NCI-H526 treated with DMSO at 0.1 percent for 48 hours (cell line): ENCODE measurements at places on chromosomes 6 and 20.
A peak's percentile ranks its signal among the peaks of the same experiment; 100 is the strongest.

DNA sequence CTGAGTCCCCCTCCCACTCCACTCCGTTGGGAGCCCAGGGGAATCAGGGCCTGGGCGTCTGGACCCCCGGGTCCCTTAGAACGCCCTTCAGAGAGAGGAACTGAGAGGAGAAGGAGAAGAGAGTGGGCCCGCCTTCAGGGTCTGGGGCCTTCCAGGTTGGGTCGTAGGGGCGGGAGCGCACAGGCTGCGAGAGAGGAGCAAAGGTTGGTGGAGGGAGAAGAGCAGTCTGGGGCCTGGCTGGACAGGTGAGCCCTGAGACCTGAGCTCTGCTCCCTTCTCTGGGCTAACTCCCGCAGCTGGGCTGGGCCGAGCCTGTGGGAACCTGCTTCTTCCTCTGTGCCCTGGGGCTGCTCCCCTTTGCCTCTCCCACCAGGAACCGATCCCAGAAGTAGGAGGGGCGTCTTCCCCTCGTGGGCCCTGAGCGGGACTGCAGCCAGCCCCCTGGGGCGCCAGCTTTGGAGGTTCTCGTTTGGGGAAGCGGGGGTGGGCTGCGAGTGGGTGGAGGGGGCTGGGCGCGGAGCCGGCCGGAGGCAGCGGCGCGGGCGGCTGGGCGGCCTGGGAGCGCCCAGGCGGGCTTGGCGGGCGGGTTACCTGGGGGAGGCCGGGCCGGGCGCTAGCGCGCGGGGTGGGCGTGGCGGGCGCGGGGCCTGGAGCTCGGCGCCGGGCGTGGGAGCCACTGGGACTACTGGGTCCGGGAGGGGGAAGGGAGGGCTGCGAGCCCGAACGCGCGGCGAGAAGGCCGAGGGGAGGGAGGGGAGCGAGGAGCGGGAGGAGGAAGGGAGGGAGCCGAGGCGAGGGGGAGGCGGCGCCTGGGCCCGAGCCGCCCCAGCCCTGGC is at the start of gene DDR1:
TSS of gene DDR1 (plus strand) at position 835 of the 836 bp plus-strand sequence. CDS start 4,211 bp downstream, outside the sequence.
- peak; percentile 34 for DNase-seq

DNA sequence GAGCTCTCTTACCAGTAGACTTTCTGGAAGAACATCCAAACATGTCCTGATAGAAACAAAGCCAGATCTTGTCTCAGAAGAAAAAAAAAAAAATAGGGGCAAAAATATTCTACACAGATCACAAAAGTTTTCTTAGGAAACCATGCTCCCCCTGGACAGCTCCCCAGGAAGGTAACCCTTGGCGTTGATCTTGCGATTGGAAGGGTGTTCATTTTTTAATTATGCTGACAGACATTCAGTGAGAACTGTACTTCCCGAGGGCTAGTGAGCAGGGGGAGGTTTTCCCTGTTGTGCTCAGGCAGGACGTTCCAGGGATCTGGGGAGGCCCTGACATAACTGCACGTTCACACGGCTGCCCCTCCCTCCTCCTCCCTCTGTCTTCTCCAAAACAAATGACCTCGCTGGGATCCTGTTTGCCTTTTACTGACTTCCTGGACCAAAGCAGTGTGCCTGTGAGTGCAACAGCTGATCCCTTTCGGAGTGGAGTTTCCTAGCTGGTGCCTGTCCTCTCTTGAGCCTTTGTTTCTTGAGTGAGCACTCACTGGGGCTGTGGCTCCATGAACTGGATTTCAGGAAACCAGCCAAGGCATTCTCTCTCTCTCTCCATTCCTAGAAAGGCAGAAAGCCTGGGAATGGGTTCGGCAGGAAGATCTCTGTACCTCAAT is 46.7 kb downstream of the MARCKS start:
- no peak for DNase-seq

DNA sequence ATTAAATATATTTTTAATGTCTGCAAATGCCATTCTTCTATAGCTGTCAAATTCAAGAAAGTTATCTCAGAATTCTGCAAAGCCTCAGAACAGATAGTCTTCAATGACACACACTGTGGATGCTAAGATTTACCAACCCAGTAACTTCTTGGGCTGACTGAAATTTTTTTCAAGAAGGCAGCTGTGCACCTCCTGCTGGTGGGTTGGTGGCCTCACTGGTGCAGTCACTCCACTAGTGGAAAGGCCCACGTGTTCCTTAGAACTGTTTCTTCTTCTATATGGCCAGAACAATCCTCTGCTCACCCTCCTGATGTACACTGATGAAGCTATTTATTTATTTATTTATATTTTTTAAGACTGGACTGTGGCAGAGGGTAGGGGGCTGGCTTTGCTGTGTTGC is 28.1 kb upstream of the MTCL3 start:
- DNase-seq, result no peak

DNA sequence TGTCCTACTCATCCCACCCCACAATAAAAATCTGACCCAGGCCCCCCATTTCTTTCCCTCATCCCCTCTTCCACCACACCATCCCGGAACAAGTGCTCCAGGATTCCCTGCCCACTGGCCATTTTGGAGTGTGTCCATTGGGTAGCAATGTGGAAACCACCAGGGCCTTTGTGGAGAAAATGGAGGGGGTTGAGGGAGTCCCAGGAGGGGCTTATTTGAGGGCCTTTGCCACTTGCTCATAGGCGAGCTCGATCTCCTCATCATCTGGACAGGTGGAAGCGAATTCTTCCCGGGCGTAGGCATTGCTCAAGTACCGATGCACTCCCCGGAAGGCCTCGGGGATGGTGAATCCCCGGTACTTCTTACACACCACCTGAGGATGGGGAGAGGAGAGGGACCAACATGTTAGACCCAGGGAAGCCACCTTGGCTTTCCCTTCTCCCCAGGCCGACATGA is 1.6 kb upstream of the DDAH2 start:
- no peak for DNase-seq

- DNase-seq, result no peak
Observed at GRCh38 chr6:55474382-55474781, 104.6 kb downstream of the HMGCLL1 start.

- no peak for DNase-seq
Observed at GRCh38 chr20:63072991-63073737, 66.4 kb upstream of the BHLHE23 start.

GRCh38 chr6:91221072-91221720 is 634.3 kb upstream of the MAP3K7 start:
- no peak for DNase-seq

DNA sequence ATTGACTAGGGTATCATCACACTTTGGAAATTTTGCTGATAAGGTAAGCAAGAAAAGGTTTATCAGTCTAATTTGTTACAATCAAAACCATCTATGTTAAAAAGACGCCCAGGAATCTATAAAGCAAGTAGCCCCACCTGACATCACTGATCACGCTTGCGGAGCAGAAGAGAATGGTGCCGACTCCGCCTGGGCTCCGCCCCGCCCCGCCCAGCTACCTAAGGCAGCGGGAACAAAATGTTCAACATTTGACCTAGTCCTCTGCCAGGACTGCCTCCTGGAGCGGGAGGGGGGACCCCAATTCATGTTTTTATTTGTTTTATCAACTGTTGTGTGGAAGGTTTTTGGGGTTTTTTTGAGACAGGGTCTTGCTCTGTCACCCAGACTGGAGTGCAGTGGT is 520.5 kb downstream of the PREX1 start:
- DNase-seq, result no peak

DNA sequence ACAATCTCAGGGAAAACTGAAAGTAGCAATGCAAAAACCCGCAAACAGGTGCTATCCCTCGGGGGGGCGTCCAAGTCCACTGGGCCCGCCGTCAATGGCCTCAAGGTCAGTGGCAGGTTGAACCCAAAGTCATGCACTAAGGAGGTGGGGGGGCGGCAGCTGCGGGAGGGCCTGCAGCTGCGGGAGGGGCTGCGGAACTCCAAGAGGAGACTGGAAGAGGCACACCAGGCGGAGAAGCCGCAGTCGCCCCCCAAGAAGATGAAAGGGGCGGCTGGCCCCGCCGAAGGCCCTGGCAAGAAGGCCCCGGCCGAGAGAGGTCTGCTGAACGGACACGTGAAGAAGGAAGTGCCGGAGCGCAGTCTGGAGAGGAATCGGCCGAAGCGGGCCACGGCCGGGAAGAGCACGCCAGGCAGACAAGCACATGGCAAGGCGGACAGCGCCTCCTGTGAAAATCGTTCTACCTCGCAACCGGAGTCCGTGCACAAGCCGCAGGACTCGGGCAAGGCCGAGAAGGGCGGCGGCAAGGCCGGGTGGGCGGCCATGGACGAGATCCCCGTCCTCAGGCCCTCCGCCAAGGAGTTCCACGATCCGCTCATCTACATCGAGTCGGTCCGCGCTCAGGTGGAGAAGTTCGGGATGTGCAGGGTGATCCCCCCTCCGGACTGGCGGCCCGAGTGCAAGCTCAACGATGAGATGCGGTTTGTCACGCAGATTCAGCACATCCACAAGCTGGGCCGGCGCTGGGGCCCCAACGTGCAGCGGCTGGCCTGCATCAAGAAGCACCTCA is 166.3 kb downstream of the DTNBP1 start:
- no peak for DNase-seq

DNA sequence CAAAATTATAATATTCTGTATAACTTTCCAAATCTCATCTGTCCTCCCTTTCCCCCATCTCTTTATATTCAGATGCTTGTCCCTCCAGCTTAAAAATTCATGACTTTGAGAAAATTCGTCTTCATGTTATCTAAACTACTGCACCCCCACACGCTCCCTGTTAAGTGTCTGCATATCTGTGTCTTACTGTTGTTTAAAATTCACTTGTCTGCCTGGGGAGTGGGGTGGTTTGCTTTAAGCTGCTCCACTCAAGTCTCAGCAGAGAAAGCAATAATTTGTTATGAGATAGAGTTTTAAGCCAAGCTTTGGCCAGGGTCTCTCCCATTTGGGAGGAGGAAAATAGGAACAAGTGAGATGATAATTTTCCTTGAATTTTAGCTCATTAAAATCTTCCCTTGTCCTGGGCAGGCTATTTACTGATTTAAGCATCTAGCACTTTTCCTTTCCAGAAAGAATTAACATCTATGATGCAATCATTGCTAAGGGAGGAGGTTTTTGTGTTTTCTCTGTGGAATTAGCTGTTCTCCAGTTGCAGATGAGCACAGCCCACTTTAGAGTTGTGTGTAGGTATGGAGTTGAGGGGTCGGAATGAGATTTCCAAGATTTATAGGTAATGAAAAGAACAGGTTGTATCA is 36.8 kb downstream of the MTHFD1L start:
- DNase-seq, result no peak

DNA sequence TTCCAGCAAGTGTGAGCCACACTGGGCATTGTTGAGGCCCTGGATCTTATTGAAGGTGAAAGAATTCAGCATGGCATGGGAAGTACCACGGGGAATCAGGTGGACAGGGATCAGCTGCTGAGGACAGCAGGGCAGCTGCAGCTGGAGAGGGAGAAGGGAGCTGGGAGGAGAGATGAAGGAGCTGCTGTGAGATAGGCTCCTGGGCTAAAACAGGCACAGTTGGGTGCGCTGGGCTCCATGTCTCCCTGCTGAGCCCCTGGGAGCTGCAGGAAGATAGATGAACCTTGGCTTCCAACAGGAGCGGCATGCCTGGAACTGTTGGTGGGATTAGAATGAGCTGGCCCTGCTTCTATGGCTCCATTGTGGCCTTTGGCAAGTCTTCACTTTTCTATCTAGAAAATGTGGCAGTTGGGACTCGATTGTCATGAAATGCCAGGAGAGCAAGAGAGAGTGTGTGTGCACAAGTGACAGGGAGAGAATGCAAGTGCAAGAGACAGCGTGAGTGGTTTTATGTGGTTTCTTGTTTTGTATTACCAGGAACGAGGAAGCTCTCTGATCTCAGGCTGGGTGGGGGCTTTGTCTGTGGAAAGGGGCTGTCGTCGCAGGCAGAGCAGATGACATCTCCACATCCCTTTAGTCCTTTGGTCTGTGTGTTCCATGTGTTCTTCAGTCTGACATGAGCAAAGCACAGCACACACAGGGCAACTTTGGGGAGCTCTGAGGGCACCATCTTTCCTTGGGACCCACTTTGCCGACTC is 20.4 kb downstream of the SNPH start:
- no peak for DNase-seq

DNA sequence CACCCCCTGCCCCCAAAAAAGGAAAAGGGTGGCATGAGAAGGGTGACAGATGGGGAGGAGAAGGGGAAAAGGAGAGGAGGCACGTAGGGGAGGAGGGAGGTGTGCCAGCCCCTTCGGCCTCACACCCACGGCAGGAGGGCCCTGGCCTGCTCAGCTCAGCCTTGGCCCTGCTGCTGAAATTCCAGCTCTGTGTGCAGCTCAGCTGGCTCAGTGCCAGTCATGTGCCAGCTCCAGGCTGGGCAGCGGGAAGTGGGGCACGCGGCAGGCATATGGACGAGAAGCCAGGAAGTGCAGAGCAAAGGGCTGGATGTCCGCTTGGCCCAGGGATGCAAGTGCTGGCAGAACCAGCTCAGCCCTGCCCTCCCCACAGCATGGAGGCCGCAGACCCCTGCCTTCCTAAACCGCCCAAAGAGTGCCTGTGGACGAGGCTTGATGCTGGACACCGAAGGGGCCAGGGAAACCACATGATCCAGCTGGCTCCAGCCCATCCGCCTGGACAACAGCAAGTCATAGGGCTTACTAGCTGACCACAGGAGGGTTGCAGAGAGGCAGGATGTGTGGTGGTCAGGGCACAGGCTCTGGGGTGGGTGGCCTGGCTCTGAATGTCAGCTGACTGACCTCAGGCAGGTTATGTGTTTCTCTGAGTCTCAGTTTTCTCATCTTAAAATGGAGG is 60.2 kb downstream of the NOL4L start:
- DNase-seq, result no peak

GRCh38 chr20:43825581-43825980 is 89.1 kb upstream of the TOX2 start:
- DNase-seq, result no peak

GRCh38 chr6:135994857-135995544 is 143.5 kb downstream of the PDE7B start:
- DNase-seq, result no peak

GRCh38 chr6:166153966-166154365 is 13.7 kb downstream of the TBXT start:
- no peak for DNase-seq

DNA sequence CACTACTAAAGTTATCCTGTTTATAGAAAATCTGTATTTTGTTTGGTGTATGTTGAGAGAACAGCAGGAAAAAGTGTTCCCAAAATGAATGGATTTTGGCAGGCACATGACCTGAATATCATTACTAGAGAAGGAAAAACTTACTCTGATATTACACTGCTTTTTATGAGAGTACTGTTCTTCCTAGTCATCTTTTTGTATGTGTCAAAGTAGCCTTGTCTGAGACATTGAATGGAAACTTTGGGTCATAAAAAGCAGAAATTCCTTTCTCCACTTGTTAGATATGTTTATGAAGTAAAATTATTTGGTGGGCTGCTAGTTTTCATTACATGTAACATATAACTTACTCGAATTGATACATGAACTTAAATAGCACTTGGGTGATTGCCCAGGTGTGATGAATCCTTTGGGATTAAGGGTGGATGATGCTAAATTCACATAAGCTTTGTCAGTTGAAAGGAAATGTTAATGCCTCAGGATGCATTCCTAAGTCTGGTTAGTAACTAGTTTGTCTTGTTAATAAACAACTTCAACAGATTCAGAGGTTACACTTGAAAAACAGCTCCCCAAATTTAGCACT is 206.7 kb downstream of the CENPW start:
- no peak for DNase-seq

- DNase-seq, result no peak
Observed at GRCh38 chr6:109653264-109653663, 37.7 kb downstream of the AK9 start.

- peak; percentile 21 for DNase-seq
Observed at GRCh38 chr6:166307082-166308032, 835 bp downstream of the PRR18 start.
